ENCODE measurements at places on chromosomes 16 and 17.

GRCh38 chr16:51731160-51731559, 580.1 kb upstream of the SALL1 start:
- no peak for DNase-seq

GRCh38 chr17:11264183-11264871, 23.3 kb downstream of the SHISA6 start:
- DNase-seq, result no peak

- no peak for DNase-seq
Measured at GRCh38 chr16:7442050-7442449, 109.4 kb downstream of the RBFOX1 start.

- DNase-seq, result no peak
Measured at GRCh38 chr17:22463110-22463850, 771.0 kb downstream of the KCNJ18 start.

DNA sequence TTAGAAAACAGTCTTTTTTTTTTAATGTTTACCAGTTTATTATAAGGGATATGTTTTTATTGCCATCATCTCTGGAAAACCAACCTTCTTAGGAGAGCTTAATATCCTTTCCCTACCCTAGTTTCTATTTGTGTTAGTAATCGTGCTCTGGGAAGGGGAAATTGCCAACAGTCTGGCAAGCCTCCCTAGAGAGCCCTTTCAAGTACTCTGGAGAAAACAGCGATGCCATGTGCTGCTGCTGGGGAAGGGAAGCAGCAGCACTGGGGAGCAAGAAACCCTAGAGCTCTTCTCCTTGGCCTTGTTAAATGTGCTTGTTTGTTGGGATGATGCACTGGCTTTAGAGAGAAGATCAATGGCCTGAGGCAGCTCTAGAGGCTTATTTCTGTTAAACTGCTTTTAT, 10.3 kb downstream of the RETREG3 start:
- no peak for DNase-seq

GRCh38 chr17:78748730-78749317, 33.2 kb downstream of the CYTH1 start:
- no peak for DNase-seq

DNA sequence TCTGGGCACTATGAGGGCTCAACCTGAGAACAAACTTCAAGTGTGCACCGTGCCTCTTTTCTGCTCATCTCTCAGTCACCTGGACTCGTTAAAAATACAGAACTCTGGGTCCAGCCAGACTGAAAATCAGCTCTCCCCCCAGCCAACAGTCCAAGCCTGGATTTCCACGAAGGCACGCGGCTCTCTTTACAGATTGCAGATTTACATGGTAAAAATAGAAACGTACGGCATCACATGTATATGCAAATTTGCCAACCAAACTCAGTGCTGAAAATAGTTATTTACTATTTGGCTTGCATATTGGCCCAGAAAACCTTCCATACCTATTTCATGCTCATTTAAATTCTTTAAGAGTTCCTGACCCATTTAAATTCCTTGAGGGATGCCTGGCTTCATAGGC, 315.8 kb downstream of the MAF start:
- DNase-seq, result no peak

DNA sequence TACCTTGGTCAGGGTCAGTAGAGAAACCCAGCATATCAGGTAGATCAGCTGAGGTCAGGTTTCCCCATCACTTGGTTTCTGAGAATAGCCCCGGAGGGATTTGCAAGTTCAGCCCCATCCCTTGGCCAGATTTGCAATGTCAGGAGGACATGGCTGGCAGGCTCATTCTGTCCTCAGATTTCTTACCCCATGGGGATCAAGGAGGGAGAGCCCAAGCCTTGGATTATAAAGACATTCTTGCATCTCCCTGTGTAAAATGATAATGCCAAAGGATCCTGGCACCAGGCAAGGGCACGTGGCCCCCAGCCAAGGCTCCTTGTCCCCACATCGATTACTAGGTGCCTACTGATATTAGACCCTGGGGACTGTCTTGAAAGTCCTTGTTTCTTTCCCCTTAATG, 53.2 kb downstream of the MYH3 start:
- DNase-seq, result no peak

DNA sequence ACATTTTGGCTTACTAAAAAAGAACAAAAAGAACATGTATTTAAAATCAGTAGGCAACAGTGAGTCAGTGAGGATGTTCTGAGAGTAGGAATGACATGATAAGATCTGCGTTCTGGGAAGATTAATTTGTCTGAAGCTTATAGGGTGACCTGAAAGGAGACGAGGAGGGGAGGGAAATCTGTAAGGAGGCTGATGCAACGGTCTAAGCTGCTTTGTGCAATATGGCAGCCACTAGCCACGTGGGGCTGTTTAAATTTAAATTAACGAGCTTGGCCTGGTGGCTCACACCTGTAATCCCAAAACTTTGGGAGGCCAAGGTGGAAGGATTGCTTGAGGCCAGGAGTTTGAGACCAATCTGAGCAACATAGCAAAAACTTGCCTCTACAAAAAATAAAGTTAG, 181.6 kb upstream of the CACNG3 start:
- DNase-seq, result no peak

All from endothelial cell (in vitro differentiated cells).